Mucosa of descending colon (tissue), 3 donors: ENCODE measurements at places on chromosomes 13 and 19.

GRCh38 chr13:48888613-48889012 is 87.1 kb upstream of the FNDC3A start:
- DNase-seq: no peak

DNA sequence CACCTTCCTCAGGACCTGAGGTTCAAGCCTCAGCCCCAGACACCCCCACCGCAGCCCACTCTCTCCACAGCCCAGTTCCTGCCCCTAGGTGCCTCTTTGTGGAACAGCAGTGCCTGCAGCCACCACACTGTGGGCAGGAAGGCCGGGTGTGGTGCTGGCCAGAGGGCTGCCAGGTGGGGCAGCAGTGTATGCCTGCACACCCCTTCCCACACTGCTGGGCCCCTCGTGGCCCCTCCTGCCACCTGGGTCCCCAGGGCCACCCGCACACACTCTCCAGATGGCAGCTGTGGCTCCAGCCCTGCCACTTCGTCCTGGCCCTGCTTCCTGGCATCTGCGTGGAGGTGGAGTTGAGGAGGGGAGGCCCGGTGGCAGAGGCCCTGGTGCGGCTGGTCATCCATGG is 35.1 kb downstream of the HPN start:
- no peak for DNase-seq

GRCh38 chr19:49761625-49762311 is 1.3 kb downstream of the TSKS start:
- no peak for DNase-seq

- DNase-seq: no peak
These were observed 372.4 kb downstream of the SUCLA2 start for GRCh38 chr13:47628666-47629065.

DNA sequence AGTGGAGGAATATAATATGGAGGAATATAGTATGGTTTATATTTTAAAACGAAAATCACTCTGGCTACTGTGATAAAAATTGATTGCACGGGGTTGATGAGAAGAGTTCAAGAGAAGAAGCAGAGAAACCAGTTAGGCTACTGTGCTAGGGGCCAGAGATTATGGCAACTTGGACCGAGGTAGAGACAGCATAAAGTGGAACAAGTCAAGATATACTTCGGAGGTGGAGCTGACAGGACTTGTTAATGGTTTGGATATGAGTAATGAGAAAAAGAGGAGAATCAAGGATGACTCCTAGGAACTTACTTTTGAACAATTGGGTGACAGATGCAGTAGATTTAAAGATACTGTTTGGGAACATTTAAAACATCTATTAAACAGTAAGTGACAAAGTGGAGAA is 6.6 kb upstream of the WDFY2 start:
- DNase-seq: no peak

- DNase-seq: peak; percentile 12
These were observed 2.7 kb upstream of the RAP2A start for GRCh38 chr13:97431171-97431764.

GRCh38 chr19:40465025-40465556 is 454 bp downstream of the BLVRB start:
- DNase-seq: no peak

- DNase-seq: no peak
These were observed 290.2 kb downstream of the IRS2 start for GRCh38 chr13:109496216-109496615.

GRCh38 chr19:46844067-46844489 is 6.6 kb downstream of the AP2S1 start:
- no peak for DNase-seq

- no peak for DNase-seq
These were observed 462.0 kb upstream of the SPRY2 start for GRCh38 chr13:80802946-80803345.

DNA sequence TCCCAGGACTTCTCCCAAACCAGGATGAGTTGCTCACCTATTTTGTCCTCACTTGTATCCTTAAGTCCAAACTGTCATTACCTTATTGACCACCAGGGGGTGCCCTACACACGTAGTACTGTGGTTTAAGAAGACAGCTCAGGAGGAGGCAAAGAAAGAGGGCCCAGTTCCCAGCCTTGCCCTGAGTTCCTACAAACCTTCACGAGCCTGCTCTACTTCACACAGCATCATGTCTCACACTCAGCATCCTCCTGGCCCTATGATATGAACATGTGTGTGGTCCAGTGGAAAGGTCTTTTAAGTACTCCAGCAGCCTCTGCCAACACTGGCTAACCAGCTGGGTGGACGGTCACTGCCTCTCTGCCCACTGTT is 8.1 kb upstream of the ZNF784 start:
- peak; percentile 100 for DNase-seq

DNA sequence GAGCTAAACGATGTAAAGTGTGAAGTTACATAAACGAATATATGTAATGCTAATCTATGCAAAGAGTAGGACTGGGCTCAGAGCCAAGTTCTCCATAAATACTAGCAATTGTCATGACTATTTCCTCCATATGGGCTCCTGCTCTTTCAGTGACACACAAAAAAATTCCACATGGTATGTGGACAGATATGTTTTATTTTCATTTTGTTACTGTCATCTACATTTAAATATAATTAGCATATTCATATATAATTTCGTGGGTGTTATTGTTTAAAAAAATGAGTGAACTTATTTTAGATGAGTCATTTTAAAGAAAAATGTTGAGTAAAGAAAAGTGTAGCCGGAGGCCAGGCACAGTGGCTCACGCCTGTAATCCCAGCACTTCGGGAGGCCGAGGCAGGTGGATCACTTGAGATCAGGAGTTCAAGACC is 5.0 kb upstream of the IGSF23 start:
- no peak for DNase-seq

DNA sequence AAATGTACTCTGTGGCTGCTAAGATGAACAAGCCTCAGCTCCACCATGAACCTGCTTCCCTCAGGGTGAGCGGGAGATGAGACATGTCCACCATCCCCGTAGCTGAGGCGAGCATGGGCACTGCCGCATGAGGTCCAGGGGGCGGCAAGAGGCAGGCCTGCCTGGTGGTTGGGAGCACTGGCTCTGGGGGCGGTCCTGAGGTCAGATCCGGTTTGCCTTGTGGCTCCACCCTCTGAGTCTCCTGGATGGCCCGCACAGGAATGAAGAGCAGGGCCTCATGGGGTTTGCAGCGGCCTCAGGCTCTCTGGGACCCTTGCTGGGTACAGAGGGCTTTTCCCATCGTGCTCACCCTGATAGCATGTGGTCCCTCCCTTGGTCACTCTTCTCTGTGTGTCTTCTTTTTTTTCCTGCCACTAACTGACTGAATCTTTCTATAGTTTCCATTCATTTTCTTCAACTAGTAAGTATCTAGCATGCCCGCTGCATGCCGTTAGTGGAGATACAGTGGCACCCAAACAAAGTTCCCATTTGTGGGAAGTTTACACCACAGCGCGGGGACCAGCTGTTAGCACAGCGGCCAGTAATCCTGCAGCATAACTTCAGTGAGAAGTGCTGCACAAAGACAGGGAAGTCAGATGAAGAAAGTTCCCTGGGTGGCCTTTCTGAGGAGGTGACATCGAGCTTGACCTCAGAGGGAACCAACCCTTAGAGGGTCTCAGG is 37.3 kb downstream of the CAPN12 start:
- DNase-seq: no peak

GRCh38 chr13:30776661-30777060 is 41.3 kb downstream of the ALOX5AP start:
- DNase-seq: no peak

DNA sequence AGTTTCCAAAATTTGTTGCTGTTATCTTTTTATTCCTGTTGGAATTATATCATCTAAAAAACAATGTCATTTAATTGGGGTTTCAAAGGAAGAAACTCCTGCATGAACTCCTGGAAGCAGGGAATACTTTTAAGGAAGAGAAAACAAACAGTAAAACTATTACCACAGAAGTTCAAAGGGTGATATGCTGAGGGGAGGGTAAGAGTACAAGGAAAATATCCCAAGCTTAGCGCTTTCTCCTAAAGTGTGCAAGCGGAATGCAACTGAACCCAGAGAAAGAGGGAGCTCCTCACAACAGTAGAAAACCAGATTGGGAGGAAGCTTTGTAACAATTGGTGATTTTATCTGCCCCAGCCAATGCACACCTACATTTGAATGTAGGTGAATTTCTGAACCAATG is 175.1 kb downstream of the NUFIP1 start:
- no peak for DNase-seq

- no peak for DNase-seq
These were observed 34.4 kb upstream of the SIN3B start for GRCh38 chr19:16794456-16795441.

- no peak for DNase-seq
These were observed 68.5 kb upstream of the GTF3A start for GRCh38 chr13:27355894-27356293.

DNA sequence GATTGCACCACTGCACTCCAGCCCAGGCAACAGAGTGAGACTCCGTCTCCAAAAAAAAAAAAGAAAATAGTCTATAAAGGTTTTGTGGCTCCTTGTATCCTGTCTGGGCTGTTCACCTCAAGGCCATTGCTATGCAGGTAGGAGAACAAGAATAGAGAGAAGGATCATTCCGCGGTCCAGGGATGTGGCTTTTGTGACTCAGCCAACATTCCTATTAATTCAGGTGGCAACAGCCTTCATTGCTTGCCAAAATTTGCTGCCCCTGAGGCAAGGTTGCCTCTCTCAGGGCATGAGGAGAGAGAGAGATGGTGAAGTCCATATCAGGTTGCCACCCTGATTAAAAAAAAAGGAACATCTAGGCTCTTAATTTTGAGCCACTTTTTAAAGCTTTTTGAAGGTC is 8.0 kb downstream of the ZNF551 start:
- no peak for DNase-seq

DNA sequence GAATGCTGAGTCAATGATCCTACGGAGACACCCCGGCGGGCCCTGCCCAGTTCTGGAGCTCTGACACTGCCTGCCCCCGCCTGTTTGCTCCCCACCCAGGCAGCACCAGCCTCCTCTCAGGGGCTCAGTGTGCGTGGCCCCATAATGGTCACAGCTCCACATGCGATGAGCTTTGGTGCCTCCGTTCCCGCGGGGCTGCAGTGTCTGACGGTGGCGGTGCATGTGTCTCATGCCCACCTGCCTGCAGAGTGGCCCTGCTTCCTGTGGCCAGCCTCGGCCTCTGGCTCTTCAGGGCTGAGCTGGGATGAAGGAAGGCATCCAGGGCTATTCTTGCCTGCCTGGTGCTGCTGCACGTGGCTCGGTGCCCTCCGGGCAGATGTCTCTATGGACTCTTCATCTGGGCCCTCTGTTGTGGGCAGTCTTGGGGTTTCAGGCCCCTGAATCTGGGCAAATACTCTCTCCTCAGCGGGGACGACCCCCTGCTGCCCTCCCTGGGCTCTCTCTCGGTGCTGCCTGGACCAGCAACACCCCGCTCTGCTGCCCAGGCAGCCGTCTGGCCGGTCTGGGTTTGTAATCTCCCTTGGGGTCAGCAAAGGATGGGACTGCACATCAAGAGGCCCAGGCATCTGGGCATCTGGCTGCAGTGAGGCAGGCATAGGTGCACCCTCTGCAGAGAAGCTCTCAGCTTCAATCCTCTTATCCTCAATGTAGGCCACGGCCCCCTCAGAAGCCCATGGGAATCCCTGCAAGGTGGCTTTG is 19.3 kb upstream of the TMEM255B start:
- peak; percentile 45 for DNase-seq

DNA sequence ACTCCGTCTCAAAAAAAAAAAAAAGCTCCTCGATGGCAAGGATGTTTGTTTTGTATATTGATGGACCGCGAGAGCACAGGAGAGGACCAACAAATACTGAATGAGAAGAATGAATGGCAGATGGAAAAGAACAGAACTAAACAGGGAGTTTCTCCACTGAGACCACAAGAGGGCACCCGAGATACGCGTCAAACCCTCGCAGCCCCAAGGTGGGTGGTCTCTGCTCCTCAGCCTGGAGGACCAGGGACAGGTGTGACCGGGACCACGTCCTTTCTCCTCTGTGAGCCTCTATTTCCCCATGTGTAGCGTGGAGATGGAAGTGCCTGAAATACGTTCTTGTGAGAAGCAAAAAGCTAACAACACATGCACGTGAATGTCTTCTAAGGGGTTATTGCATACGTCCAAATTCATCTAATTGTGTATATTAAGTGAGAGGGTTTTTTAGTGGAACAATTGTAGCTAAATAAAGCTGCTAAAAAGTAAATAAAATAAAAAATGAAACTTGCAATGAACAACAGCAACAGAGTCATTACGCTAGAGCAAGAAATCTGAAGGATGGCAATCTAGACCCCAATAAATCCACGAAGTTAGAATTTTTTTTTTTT is 8.3 kb upstream of the CDC42EP5 start:
- no peak for DNase-seq

DNA sequence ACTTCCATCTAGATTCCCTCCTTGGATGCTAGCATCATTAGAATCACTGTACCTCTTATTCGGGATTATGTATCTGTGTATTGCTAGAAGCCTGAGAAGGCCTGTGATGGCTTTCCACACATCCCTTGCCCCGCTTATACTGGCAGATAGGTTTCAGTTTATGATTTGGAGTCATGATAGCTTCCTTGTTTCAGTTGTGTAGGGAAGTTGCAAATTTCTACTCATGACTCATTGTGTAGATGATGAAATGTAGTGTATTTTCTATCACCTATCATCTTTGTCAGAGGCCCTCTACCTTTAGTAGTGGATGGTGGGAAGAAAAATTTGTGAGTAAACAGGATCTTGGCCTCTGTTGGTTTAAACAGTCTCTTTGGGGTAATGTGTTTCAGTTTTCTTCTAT is 165.2 kb downstream of the GGACT start:
- DNase-seq: no peak

DNA sequence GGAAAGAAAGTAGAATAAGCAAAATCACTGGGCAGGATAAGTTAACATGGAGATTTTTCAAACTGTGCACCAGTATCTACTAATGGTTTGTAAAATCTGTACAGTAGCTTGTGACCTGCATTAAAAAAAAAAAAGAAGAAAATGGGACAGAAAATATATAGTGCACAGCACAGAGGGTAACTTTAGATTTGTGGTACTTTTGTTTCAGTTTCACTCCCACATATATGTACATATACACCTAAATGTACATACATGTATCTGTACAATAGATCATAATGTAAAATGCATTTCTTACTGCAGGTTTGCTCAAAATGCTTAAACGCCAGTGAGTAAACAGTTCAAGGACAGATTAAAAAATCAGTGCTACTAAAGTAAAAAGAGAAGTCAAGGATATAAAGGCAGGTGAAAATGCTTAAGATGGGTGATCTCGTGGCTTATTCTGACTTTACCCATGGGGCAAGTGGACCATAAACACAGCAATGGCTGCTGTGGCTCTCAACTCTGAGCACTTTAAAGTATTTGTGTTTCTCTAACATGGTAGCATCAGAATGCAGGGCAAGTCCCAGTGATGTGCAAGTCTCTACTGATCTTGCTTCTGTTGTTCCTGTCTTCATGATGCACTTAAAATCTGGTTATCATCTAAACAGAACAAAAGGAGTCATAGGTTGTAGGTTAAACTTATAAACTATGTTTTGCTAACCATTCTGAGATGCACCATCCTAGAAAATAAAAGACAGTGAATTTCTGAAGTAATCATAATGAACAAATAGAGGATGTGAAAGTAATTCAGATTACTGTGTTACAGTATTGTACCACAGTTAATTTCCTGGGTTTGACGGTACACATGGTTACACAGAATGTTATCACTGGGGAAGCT is 112.3 kb downstream of the MIPEP start:
- no peak for DNase-seq

GRCh38 chr19:1113986-1114483 is 10.2 kb downstream of the GPX4 start:
- no peak for DNase-seq
